ENCODE measurements at places on chromosomes 2 and 18. TPM values are rescaled to one million over a fixed set of nuclear protein-coding genes. Genes with fewer than 3 reads are reported as not detected.
A peak's percentile ranks its signal among the peaks of the same experiment; 100 is the strongest.

DNA sequence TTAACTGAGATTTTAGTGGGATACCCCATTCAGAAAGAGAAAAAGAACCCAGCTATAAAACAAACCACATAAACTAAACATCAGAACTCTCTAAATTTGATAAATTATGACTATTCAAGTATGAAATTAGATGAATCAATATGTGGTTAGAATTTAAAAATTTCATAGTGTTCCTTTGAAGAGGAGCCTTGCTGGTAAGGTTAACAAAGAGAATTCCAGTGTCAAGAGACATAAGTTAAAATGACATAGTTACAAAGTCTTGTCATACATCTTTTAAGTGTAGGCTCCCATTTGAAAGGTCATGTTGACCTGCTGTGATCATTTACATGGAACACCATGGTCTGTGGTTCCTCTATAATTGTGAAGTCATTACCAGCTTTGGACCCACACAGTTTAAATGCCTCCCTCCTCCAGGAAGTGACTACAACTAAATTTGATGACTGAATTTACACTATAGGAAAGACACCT is 231.6 kb upstream of the ETAA1 start:
- no peak for DNase-seq
- H3K4me3 ChIP-seq: no peak overlapping the region
- no peaks in the 10 kb centered on the region for H3K36me3 ChIP-seq
- no peaks in the 10 kb centered on the region for H3K4me1 ChIP-seq

LGALSL gene
- 27.1 TPM for total RNA-seq

DNA sequence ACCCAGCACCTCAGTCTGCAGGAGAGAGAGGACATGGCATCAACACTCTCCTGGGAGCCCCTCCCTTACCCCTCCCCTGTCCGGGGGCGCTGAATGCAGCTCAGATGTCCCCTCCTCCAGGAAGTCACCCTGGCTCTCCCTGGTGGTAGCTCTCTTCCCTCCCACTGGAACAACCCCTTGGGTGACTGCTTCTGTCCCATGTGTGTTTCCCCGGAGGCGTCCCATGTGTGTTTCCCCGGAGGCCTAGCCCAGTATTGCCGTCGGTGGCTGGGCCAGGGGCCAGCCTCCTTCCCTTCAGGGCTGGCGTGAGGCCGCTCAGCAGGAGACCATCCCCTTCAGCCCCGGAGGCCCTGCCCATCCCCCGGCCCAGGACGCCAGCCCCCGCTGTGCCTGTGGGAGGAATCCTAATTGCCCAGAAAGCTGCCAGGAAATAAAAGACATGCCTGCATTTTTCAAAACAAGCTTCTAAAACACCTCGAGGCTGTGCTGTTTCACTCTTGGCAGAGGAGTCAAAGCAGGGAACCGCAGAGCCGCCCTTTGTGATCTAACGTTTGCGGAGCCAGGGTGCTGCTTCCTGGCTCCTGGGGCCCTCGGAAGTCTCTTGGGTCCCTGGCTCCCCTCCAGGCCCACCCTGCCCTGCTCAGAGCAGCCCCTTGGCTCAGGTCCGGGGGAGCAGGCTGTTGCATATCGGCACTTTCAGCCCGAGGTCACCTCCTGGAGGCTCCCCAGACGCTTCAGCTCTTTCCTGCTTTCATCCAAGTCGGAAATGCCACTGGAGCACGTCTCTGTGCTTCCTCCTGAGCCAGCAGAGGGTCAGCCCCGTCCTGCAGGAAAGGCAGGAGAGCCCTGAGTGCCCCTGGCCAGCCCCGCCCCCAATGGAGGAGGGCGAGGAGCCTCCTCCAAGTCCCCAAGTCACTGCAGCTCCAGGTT is 11.4 kb downstream of the SNED1 start:
- H3K27me3 ChIP-seq: no peaks in the 10 kb centered on the region
- no peaks in the 10 kb centered on the region for H3K36me3 ChIP-seq
- DNase-seq: peak; percentile 81
- peaks cover 27% of the 10 kb centered on the region for H3K4me1 ChIP-seq
- no peak overlapping the region for H3K4me3 ChIP-seq
- peak overlapping the region; percentile 67 for H3K27ac ChIP-seq

- H3K27ac ChIP-seq: no peak overlapping the region
- H3K36me3 ChIP-seq: no peaks in the 10 kb centered on the region
- no peak for DNase-seq
- H3K4me3 ChIP-seq: no peak overlapping the region
- H3K27me3 ChIP-seq: no peaks in the 10 kb centered on the region
- H3K4me1 ChIP-seq: no peaks in the 10 kb centered on the region
Measured at GRCh38 chr2:69453475-69454129, 16.4 kb upstream of the NFU1 start.

DNA sequence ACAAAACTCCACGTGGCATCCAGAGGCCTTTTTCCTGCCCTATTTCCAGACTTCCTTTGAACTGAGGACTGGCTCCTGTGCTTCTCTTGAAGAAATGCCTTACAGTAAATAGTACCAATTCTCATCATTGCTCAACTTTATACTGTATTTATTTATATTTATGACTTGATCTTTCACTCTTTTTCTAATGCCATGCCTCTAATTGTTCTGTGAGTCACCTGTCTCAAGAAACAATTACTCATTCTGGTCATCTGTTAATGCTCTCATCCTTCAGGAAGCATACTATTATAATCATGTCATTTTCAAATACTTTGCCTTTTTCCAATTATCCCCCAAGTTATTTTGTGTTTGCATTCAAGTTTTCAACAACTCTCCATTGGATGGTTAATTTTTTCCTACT is 85.9 kb downstream of the DCDC2C start:
- DNase-seq: no peak
- H3K4me3 ChIP-seq: no peak overlapping the region
- H3K4me1 ChIP-seq: no peaks in the 10 kb centered on the region
- no peaks in the 10 kb centered on the region for H3K36me3 ChIP-seq
- H3K27ac ChIP-seq: no peak overlapping the region
- H3K27me3 ChIP-seq: no peaks in the 10 kb centered on the region

ANO7 gene
- 2.3 TPM for total RNA-seq

DNA sequence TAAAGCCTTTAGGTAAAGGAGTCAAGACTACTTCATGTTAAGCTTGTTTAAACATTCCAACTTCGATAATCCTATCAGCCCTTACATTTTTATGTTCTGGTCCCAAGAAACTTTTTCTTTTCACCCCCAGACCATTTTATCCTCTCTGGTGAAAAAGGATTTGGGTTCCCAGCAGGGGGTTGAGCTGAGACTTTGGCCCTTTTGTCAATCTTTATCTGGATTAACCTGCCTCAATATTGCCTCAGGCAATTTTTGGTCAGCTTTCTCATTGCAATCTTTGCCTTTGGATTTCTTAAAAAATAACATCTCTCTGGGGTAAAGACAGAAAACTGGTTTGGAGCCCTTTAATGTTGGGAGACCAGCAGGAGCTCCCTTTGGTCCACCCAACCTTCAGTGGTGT is 33.9 kb upstream of the CSRNP3 start:
- DNase-seq: no peak
- H3K27me3 ChIP-seq: no peaks in the 10 kb centered on the region
- no peak overlapping the region for H3K4me3 ChIP-seq
- peaks cover 6% of the 10 kb centered on the region for H3K4me1 ChIP-seq
- H3K36me3 ChIP-seq: no peaks in the 10 kb centered on the region

GRCh38 chr2:191959209-191959608 is 112.3 kb upstream of the CAVIN2 start:
- no peak for DNase-seq
- no peak overlapping the region for H3K27ac ChIP-seq
- H3K4me3 ChIP-seq: no peak overlapping the region
- no peaks in the 10 kb centered on the region for H3K4me1 ChIP-seq
- no peaks in the 10 kb centered on the region for H3K27me3 ChIP-seq
- H3K36me3 ChIP-seq: no peaks in the 10 kb centered on the region

ASIC4 gene
- total RNA-seq: 2.2 TPM

GRCh38 chr2:31696068-31696467 is 115.3 kb upstream of the SRD5A2 start:
- no peak overlapping the region for H3K27ac ChIP-seq
- H3K4me1 ChIP-seq: no peaks in the 10 kb centered on the region
- H3K36me3 ChIP-seq: no peaks in the 10 kb centered on the region
- no peak for DNase-seq
- no peak overlapping the region for H3K4me3 ChIP-seq
